Peyer's patch (tissue), 4 donors: ENCODE measurements at places on chromosomes 7 and 10. TPM values are rescaled to one million over a fixed set of nuclear protein-coding genes. Genes with fewer than 3 reads are reported as not detected.

- H3K36me3 ChIP-seq: no peaks in the 10 kb centered on the region
- H3K27me3 ChIP-seq: no peaks in the 10 kb centered on the region
- no peak overlapping the region for H3K27ac ChIP-seq
- H3K4me1 ChIP-seq: no peaks in the 10 kb centered on the region
Observed at GRCh38 chr10:78576276-78576675, 492.5 kb upstream of the ZMIZ1 start.

- no peaks in the 10 kb centered on the region for H3K27me3 ChIP-seq
- H3K4me3 ChIP-seq: no peak overlapping the region
- no peak overlapping the region for H3K27ac ChIP-seq
- DNase-seq: no peak
Observed at GRCh38 chr7:12769444-12769843, 82.0 kb downstream of the ARL4A start.

- DNase-seq: no peak
- H3K27me3 ChIP-seq: no peaks in the 10 kb centered on the region
- no peaks in the 10 kb centered on the region for H3K36me3 ChIP-seq
Observed at GRCh38 chr7:106959753-106960152, 84.8 kb upstream of the PRKAR2B start.

GRCh38 chr7:156376317-156376716 is 264.3 kb upstream of the RNF32 start:
- no peaks in the 10 kb centered on the region for H3K36me3 ChIP-seq
- H3K27me3 ChIP-seq: no peaks in the 10 kb centered on the region
- H3K4me3 ChIP-seq: no peak overlapping the region
- no peak for DNase-seq

The TSPAN33 gene
- total RNA-seq: 3.8 TPM

The MARVELD1 gene
- total RNA-seq: 9.1 TPM
